A549 treated with GW870086 at 1 μM for 4 hours (cell line): ENCODE measurements at places on chromosomes 5 and 9. TPM values are rescaled to one million over a fixed set of nuclear protein-coding genes. Genes with fewer than 3 reads are reported as not detected.

SPAG8 gene
- total RNA-seq = 0.35 to 0.76 TPM (median 0.64 TPM) in 5 replicates

TEX48 gene
- total RNA-seq = not detected in 5 replicates

ADRA1B gene
- 13.8 to 16.9 TPM (median 15.9 TPM) in 5 replicates for total RNA-seq

FOXD4L4 gene
- total RNA-seq = 0.06 to 0.07 TPM (median 0.06 TPM) in 3 of 5 replicates, not detected in the others

TBC1D9B gene
- total RNA-seq = 52.3 to 68.8 TPM (median 65.7 TPM) in 5 replicates

PCDHGA6 gene
- 0.13 to 0.26 TPM (median 0.14 TPM) in 5 replicates for total RNA-seq

TENT4A gene
- 18.0 to 22.8 TPM (median 20.3 TPM) in 5 replicates for total RNA-seq

CDK7 gene
- total RNA-seq = 54.2 to 61.4 TPM (median 59.3 TPM) in 5 replicates

SLC22A4 gene
- 3.5 to 6.1 TPM (median 5.1 TPM) in 5 replicates for total RNA-seq

RNF208 gene
- 1.4 to 2.3 TPM (median 1.8 TPM) in 5 replicates for total RNA-seq

GSN gene
- 65.6 to 76.2 TPM (median 74.7 TPM) in 5 replicates for total RNA-seq

MXD3 gene
- total RNA-seq = 14.2 to 18.0 TPM (median 16.0 TPM) in 5 replicates

ZDHHC11 gene
- total RNA-seq = 12.3 to 21.6 TPM (median 17.7 TPM) in 5 replicates

CDC20B gene
- 0.09 to 0.21 TPM (median 0.10 TPM) in 4 of 5 replicates, not detected in the other for total RNA-seq

TAL2 gene
- 0.30 TPM in 1 of 5 replicates, not detected in the others for total RNA-seq

NR6A1 gene
- 1.4 to 2.2 TPM (median 1.8 TPM) in 5 replicates for total RNA-seq

NIPAL4 gene
- total RNA-seq = 13.0 to 19.3 TPM (median 16.4 TPM) in 5 replicates

CARTPT gene
- not detected in 5 replicates for total RNA-seq

CYLC2 gene
- total RNA-seq = not detected in 5 replicates
